ENCODE measurements at places on chromosomes 12 and 14.

DNA sequence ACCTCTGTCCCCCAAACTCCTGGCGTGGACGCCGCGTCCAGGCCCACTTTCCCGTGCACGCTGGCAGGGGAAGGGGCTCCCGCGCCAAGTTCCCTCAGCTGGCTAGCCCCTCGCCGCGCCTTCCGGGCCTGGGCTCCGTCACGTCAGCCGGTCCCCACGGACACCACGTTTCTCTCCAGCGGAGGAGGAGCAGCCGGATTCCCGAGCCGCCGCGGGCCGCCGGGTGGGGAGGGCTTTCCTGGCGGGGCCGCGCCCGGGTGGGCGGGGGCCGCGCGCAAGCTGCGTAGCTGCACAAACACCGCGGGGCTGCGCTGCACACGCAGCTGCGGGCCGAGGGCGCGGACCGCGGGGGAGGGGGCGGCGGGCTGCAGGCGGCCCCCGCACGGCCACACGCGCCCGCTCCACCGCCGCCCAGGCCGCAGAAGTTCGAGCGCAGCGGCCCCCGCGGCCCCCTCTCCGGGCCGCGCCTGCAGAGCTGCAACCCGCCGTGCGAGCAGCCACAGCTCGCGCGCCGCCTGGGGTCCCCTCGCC, 45.1 kb upstream of the PNMA1 start:
- DNase-seq: peak; percentile 57

DNA sequence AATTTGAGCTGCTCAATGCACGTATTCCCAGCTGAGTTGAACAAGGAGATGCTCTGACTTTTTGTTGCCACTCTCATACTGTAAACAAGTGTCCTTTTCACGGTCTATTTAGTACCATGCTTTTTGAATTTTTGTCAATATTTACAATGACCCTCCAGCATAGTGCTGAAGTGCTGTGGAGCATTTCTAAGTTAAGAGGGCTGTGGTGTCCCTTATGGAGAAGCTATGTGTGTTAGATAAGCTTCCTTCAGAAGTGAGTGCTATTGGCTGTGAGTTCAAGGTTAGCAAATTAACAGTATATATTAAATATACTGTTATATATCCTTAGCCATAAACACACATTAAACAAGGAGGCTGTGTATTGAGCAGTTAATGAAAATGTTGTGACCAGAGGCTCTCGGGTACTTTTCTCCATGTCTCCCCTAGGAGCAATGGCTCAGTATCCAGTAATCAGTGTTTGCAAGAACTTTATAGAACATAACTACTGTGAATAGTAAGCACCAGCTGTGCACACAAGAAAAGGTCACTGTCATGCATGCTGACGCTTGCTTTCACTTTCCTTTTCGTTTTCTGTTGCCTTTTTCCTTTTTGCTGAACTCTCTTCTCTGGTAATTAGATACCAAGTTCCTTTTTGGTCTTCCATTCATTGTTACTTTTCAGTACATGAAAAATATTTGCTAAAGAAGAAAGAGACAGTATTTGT, 187.2 kb upstream of the NEDD1 start:
- DNase-seq: no peak

GRCh38 chr12:55847033-55847432, 4.3 kb upstream of the MMP19 start:
- peak; percentile 57 for DNase-seq

- DNase-seq: no peak
Measured at GRCh38 chr12:121503395-121503794, 77.4 kb downstream of the KDM2B start.

Data from activated naive CD8-positive, alpha-beta T cell treated with anti-CD3 and anti-CD28 coated beads, Interleukin-2, amount 50 U/mL, for 24 hours (primary cell).